ENCODE measurements at places on chromosomes 3 and 15. TPM values are rescaled to one million over a fixed set of nuclear protein-coding genes. Genes with fewer than 3 reads are reported as not detected.

SIDT1 gene
- 18.4 TPM for total RNA-seq

CAMKV gene
- total RNA-seq, result 0.58 TPM

CHRM5 gene
- total RNA-seq, result 0.04 TPM

CCR9 gene
- total RNA-seq, result not detected

EIF2A gene
- total RNA-seq, result 92.4 TPM

NTRK3 gene
- total RNA-seq, result not detected

GABRR3 gene
- not detected for total RNA-seq

MEX3B gene
- 0.58 TPM for total RNA-seq

GOLGA6A gene
- total RNA-seq, result not detected

MYO5C gene
- 16.7 TPM for total RNA-seq

TRIM69 gene
- 8.2 TPM for total RNA-seq

ZBTB47 gene
- 10.8 TPM for total RNA-seq

CACNA2D3 gene
- not detected for total RNA-seq

MYLK gene
- total RNA-seq, result 8.7 TPM

SYNPR gene
- not detected for total RNA-seq

GYG1 gene
- 9.9 TPM for total RNA-seq

ADGRG7 gene
- total RNA-seq, result not detected

KBTBD13 gene
- total RNA-seq, result not detected

HGD gene
- total RNA-seq, result 0.11 TPM

SNRPA1 gene
- 66.1 TPM for total RNA-seq

MFAP1 gene
- total RNA-seq, result 18.5 TPM

SLC35G2 gene
- 1.8 TPM for total RNA-seq

LRRK1 gene
- total RNA-seq, result 7.0 TPM

THAP10 gene
- 5.9 TPM for total RNA-seq

CD200 gene
- not detected for total RNA-seq

FEZF2 gene
- not detected for total RNA-seq

PSMA4 gene
- 245 TPM for total RNA-seq

CD200R1 gene
- total RNA-seq, result not detected

PLA2G4D gene
- 0.17 TPM for total RNA-seq

A4GNT gene
- not detected for total RNA-seq

SLC28A2 gene
- total RNA-seq, result not detected

FBLN2 gene
- 2.1 TPM for total RNA-seq

FGF12 gene
- not detected for total RNA-seq

PLA2G4E gene
- total RNA-seq, result not detected

SLC27A2 gene
- 8.1 TPM for total RNA-seq

TERC gene
- 544 TPM for total RNA-seq

PTH1R gene
- total RNA-seq, result not detected

SPATA12 gene
- total RNA-seq, result 0.47 TPM

PLAAT1 gene
- total RNA-seq, result not detected

ANKRD63 gene
- 1.4 TPM for total RNA-seq

MST1 gene
- total RNA-seq, result 2.8 TPM

ACKR4 gene
- not detected for total RNA-seq

PATL2 gene
- 0.15 TPM for total RNA-seq

SH3BP5 gene
- total RNA-seq, result 23.0 TPM

PRSS50 gene
- not detected for total RNA-seq

GP9 gene
- not detected for total RNA-seq

TYRO3 gene
- total RNA-seq, result 23.5 TPM

SLC9A9 gene
- total RNA-seq, result not detected

ZNF80 gene
- total RNA-seq, result not detected

DUOX1 gene
- not detected for total RNA-seq
